ENCODE measurements at places on chromosomes 3 and 15. TPM values are rescaled to one million over a fixed set of nuclear protein-coding genes. Genes with fewer than 3 reads are reported as not detected.
A peak's percentile ranks its signal among the peaks of the same experiment; 100 is the strongest.

DNA sequence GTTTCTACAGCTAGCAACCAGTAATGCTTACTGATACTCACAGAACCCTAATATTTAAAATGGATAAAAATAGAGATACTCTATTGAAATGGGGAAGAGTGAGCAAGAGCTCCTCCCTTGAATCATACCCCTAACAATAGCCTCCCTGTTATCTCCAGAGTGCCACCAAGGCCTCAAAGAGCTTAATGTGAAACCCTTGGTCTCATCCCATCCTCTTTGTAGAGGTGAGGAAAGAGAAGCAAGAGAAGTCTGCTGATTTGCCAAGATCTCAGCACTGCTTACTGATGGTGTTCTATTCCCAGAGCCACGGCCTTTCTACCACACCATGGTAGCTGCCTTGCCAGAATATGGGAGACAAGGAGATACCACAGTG, 463.4 kb upstream of the PROK2 start:
- no peak for DNase-seq

DNA sequence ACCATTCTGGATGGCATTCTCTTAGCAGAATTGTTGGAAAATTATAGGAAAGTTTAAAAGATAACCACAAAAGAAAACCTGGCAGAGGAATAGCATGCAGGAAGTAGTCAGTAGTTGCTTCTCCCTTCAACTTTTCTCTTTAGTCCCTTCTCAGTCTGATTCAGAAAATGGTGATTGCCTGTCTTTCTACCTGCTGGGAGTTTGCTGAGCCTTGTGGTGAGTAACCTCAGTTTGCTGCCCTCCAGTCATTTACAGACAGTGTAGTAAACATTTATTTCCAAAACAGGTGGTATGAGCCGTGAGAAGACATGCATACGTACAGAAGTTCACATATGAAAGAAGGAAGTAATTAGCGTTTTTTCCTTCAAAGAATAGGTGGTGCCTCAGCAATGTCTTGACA, 224.7 kb upstream of the POU1F1 start:
- DNase-seq: no peak

GNAI2 gene
- 249 TPM for total RNA-seq

ITIH4 gene
- 2.4 TPM for total RNA-seq

DNA sequence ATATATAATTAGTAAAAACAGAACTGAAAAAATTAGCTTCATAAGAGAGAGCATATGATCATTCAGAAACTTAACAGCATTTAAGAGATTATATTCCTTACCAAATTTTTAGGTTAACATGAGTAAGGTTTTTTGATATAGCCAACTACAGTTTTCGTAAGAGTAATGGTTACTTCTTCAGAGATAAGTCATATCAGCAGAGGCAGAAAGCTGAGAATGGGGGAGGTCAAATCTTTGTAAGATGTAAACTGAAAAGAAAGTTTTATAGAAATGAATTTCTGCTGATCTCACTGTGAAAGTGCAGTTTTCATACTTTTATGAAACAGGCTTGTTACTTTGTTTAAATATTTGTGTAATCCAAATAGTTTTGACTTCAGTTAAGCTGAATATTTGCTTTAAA, 193.3 kb downstream of the ZBTB20 start:
- DNase-seq: no peak

GRCh38 chr3:40044487-40044886, 235.1 kb downstream of the MYRIP start:
- no peak for DNase-seq

GOLGA8H gene
- total RNA-seq: 0.24 TPM

UBE2E1 gene
- 376 TPM for total RNA-seq

- DNase-seq: peak; percentile 43
These were observed 52.4 kb downstream of the SLC9A9 start for GRCh38 chr3:143795874-143796273.

- DNase-seq: no peak
These were observed 192.4 kb downstream of the ABHD5 start for GRCh38 chr3:43882976-43883680.

CAMP gene
- not detected for total RNA-seq

- no peak for DNase-seq
These were observed 100.8 kb downstream of the RAB11A start for GRCh38 chr15:65969865-65970816.

GRCh38 chr3:67654099-67654843, at the start of gene SUCLG2:
Gene SUCLG2 (minus strand): TSS chr3:67654612. CDS start chr3:67654586, 26 bp downstream.
- peak; percentile 89 for DNase-seq

- no peak for DNase-seq
These were observed 50.6 kb upstream of the PYGO1 start for GRCh38 chr15:55638764-55639163.

GRCh38 chr15:101464256-101464998, 25.1 kb downstream of the PCSK6 start:
- DNase-seq: no peak

KIF9 gene
- total RNA-seq: 4.2 TPM

- DNase-seq: no peak
These were observed 13.0 kb downstream of the ZBED2 start for GRCh38 chr3:111582120-111582474.
